ENCODE measurements at places on chromosomes 4 and X.

DNA sequence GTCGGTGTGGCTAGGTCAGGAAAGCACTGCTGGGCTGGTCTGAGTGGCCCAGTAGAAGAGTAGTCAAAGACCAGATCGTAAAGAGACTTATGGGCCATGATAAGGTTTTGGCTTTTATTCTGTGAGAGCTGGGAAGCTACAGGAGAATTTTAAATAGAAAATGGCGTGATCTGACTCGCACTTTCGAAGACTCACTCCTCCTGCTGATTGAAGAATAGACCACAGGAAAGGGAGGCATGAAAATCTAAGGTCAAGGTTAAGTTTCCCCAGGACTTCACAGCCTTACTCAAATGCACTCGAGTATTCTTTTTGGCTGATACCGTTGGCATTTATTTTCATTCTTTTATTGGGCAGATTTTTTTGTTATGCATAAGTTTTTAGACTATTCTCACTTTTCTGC, 231.4 kb upstream of the ANKRD50 start:
- DNase-seq = no peak

DNA sequence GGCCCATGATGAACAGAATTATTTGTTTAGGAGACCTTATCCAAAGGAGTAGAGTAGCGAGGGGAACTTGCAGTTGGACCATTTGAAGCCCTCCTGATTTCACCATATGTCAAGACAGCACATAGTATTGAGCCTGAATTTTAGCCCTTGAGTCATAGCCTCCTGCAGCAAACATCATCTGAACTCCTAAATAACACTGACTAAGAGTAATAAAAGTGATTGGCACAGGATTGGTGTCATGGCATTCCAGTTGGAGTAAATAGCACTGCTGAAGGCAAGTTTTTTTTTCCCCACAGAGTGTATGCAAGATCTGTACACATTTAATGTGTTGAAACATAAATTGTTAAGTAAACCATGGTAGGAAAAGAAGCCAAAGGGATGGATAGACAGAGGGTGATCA, 89.0 kb downstream of the COMMD8 start:
- no peak for DNase-seq

DNA sequence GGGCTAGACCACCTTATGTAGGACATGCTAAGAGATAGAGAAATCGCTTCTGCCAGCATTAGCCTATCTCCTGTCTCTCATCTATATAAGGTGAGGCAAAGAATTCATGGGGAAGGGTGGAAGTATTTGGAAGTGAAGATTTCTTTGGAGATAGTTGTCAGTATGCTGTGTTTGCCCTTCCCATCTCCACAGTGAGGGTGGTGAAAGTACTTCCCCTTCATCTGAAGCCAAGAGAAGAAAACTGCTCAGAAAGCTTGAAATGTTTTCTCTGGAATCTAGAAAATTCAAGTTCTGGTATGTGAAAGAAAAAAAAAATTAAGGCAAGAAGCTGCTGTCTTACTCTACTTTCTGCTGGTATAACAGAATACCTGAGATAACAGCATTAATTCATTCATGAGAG, 12.3 kb upstream of the ADH5 start:
- DNase-seq = no peak

DNA sequence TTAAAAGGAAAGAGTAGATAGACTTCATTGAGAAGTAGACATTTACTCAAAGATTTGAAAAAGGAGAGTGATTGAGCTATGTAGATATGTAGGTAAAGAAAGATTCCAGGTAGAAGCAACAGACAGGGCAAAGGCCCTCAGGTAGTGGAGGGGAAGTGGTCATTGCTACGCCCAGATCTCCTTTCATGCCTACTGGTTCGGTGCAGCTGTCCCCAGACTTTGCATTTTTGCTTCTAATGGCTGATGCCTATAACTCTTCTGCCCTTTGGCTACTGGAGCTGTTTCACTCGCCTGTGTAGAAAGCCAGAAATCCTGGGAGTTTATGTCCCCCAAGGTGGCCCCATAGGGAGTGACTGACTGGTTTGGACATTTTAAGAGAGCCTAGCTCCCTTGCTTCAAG, 16.9 kb upstream of the ARMCX2 start:
- no peak for DNase-seq

- no peak for DNase-seq
Observed at GRCh38 chr4:23368081-23368697, 521.7 kb downstream of the PPARGC1A start.

DNA sequence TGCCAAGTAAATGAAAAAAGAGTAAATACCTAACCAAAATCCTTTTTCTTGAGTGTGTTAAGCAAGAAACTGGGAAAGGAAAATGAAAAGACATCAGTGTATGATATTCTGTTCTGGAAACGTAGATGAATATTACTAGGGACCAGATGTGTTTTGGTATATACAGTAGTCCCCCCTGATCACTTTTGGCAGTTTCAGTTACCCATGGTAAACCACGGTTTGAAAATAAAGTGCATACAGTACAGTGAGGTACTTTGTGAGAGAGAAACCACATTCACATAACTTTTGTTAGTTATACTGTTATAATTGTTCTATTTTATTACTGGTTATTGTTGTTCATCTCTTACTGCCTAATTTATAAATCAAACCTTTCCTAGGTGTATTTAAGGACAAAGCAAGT, 250.9 kb downstream of the TENM3 start:
- DNase-seq = no peak

DNA sequence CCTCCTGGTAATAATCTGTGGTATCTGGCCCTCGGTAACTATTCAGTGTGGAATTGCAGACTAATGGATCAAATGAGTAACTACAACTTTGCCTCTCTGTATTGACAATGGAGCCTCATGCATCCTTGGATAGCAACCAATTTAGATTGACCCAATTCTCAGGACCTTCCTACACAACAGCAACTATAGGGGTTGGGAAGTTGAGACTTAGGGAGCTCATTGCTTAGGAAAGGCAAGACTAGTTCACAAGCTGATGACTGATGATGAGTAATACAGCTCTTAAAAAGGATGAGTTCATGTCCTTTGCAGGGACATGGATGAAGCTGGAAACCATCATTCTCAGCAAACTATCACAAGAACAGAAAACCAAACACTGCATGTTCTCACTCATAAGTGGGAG, 47.5 kb upstream of the KLHL13 start:
- no peak for DNase-seq

GRCh38 chr4:36064117-36064516, 180.2 kb downstream of the ARAP2 start:
- DNase-seq = no peak

DNA sequence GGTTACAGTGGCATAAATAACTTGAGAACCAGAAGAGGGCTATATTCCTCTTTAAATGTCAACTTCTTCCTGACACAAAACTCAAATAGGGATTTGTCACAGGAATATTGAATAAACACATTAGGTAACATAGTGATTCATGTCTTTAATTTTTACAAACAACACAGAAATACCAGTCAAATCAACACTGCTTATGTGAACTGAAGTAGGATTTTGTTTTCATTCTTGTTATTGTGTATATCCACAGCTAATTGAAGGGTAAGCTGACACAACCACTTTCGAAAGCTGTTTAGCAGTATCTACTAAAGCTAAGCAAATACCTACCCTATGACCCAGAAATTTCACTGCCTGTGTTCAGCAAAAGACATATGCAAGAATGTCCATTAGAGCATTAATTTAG, 120.4 kb upstream of the EOLA2 start:
- no peak for DNase-seq

DNA sequence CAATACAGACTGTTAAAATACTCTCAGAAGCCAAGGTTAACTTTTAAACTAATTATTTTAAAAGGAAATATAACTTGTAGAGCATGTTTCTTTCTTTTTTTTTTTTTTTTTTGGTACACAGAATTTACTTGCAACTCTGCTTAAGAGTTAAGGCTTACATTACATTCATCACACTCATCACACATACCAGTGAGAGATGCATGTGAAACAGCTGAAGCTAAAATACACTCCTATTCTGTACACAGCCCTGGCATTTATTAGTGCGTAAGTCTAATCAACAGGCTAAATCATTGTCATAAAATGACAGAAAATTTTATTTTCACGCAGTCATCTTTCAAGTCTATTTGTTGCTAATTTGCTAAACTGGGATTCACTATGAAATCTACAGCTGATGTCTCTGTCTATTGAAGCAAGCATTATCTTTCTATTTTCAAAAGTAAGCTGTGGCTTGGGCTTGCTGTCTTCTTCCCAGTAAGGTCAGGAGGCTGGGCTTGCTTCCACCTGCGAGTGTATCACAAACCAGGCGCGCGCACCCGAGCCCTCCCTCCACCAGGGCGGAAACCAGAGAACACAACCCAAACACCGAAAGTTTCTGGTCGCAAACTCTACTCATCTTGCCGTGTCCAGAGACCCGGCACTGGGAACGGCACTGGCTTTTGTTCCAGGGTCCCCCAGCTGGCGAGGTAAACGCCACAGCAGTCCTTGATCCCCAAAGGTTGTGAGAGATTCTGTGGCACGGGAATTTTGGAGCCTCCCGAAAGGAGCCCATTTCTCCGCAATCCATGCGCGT, 3.9 kb downstream of the MAML3 start:
- peak; percentile 41 for DNase-seq
